ENCODE measurements at places on chromosomes 2 and 18. TPM values are rescaled to one million over a fixed set of nuclear protein-coding genes. Genes with fewer than 3 reads are reported as not detected.

DNA sequence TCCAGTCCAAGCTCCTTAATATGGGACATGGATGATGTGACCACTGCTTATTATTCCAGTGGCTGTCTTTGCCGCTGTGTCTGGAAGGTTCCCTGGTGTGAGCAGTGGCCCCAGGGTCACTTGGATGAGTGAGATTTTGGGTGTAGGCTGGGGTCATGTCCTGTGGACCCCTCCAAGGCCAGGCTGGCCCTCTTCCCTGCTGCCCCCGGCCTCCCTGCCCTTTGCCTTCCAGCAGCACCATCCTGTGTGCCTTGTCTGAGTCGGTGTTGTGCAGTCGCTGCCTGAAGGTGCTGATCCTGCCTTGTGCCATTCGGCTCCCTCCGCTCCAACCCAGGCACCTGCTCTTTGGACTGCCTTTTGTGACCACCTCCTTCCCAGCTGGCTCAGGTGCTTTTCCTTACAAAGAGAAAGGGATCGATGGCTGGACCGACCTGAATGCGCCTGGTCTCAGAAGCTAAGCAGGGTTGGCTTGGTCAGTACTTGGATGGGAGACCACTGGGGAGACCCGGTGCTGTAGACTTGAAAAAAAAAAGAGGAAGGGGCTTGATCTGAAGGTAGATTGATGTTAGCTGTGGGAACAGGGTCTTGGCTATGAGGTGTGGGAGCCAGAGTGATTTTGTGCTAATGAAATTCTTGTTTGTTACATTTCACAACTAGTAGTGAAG, 16.7 kb upstream of the GREB1 start:
- H3K4me3 ChIP-seq: no peak overlapping the region
- H3K36me3 ChIP-seq: no peaks in the 10 kb centered on the region
- no peaks in the 10 kb centered on the region for H3K27me3 ChIP-seq
- no peak for DNase-seq
- H3K27ac ChIP-seq: no peak overlapping the region

DNA sequence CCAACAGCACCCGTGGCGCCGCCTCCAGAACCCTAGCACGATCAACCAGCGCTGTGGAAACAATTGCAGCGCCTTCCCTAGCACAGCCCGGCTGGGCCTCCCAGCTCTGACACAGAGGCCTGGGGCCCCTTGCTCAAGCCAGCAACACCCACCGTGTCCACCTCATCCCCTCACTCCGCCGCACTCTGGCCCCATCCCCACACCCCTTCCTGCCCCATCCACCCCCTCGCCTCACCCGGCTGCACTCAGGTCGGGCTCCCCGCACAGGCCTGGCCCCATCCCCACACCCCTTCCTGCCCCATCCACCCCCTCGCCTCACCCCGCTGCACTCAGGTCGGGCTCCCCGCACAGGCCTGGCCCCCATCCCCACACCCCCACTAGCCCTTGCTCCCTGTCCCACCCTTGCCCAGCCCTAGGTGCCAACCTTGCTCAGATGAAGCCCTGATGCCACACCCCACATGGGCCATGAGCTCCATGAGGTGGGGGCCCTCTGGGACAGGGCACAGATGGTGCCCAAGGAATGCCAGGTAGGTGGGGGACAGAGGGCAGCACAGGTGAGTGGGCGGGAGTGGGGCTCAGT, 28.7 kb downstream of the KIF1A start:
- H3K36me3 ChIP-seq: no peaks in the 10 kb centered on the region
- H3K4me3 ChIP-seq: no peak overlapping the region
- no peaks in the 10 kb centered on the region for H3K27me3 ChIP-seq
- no peak for DNase-seq
- H3K27ac ChIP-seq: no peak overlapping the region

GRCh38 chr2:179850188-179850587, 11.2 kb downstream of the ZNF385B start:
- H3K4me1 ChIP-seq: no peaks in the 10 kb centered on the region
- H3K36me3 ChIP-seq: no peaks in the 10 kb centered on the region
- DNase-seq: no peak
- peaks cover 3% of the 10 kb centered on the region for H3K27me3 ChIP-seq

DNA sequence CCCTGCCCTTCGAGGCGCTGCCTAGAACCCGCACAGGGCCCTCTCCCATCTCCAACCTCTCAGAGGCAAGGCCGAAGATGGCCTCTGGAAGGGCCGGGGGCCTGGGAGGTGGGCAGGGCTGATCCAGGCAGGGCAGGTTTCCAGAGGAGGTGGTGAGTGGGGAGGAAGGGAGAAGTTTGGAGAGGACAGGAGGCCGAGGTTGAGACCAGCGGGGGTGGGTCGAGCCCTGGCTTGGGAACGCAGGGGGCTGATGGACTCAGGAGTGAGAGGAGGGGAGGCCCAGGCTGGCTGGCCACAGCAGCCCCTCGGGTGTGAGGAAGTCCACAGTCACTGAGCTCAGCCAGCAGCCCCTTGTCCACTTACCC, 10.5 kb downstream of the CAPN10 start:
- H3K36me3 ChIP-seq: peaks cover 13% of the 10 kb centered on the region
- no peaks in the 10 kb centered on the region for H3K4me1 ChIP-seq
- peak; percentile 0 for DNase-seq
- no peak overlapping the region for H3K27ac ChIP-seq

ZNF385B gene
- total RNA-seq: 2.8 TPM

TUBA3E gene
- not detected for total RNA-seq

KCNIP3 gene
- total RNA-seq: 46.8 TPM

WNT10A gene
- total RNA-seq: 0.20 TPM

VRK2 gene
- total RNA-seq: 22.6 TPM
